ENCODE measurements at places on chromosomes 12 and 14. TPM values are rescaled to one million over a fixed set of nuclear protein-coding genes. Genes with fewer than 3 reads are reported as not detected.

ENDOU gene
- total RNA-seq: not detected

- no peak for DNase-seq
Observed at GRCh38 chr14:35385042-35385839, 19.3 kb downstream of the NFKBIA start.

ABCC9 gene
- not detected for total RNA-seq

DNA sequence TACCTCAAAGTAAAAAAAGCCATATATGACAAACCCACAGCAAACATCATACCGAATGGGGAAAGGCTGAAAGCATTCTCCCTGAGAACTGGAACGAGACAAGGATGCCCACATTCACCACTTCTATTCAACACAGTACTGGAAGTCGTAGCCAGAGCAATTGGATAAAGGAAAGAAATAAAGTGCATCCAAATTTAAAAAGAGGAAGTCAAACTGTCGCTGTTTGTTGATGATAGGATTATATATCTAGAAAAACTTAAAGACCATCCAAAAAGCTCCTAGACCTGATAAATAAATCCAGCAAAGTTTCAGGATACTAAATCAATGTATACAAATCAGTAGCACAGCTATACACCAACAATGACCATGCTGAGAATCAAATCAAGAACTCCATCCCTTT lies 5.2 kb downstream of the NDUFA12 start:
- DNase-seq: no peak

- DNase-seq: no peak
Observed at GRCh38 chr12:108720757-108721514, 10.4 kb downstream of the CORO1C start.

DNA sequence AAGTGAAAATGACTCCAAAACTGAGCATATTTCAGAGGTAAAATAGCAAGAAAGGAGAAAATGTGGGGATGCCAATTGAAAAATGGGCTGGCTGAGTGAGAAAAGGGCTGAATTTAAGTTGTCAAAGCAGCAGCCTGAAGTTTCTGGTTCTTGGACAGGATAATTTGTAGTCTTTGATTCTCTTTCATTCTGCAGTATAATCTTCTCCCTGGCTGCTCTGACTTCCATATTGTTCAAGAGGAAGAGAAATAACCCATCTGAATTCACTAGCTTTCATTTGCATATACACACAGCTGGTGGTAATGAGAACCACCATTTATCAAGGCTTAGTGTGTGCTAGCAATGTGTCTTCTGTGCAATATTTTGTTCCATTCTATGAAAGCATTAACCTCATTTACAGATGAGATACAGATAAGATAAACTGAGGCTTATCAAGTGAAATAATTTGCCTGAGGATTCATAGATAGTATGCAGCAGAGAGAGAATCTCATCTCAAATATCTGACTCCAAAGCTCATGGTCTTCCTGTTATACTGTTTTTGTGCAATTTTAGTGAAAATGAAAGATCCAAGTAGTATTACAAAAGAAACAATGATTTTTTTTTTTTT lies 184.2 kb downstream of the TMTC2 start:
- no peak for DNase-seq

KLHDC1 gene
- total RNA-seq: 8.5 TPM

DNA sequence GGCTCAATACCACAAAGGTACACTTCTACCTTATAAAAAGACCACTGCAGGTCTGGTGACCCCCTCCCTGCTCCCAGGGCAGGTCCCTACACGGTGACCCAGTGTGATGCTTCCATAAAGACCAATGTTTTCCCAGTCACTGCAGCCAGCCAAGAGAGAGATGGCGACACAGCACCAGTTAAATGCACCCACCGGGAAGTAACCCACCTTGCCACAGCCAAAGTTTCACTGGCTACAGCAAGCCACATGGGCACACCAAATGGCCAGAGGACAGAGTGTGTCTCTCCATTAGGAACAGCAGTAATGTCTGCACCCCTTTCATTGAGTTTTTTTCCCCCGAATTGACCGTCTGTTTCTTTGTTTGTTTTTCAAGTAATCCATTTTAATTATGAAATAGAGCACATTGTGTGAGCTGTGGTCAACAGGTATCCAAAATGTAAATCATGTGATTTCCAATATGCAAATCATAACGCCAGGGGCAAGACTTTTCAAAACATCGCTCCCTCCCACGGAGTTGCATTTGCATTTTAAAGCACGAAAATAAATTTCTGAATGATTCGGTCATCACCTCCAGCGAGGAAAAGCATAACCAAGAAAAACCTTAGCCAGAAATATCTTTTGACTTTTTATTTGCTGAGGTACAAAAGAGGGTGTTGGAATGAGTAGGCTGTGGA lies 48.9 kb upstream of the EML1 start:
- DNase-seq: no peak

All from CD8-positive, alpha-beta T cell (primary cell).